ENCODE measurements at places on chromosomes 11 and 22.

DNA sequence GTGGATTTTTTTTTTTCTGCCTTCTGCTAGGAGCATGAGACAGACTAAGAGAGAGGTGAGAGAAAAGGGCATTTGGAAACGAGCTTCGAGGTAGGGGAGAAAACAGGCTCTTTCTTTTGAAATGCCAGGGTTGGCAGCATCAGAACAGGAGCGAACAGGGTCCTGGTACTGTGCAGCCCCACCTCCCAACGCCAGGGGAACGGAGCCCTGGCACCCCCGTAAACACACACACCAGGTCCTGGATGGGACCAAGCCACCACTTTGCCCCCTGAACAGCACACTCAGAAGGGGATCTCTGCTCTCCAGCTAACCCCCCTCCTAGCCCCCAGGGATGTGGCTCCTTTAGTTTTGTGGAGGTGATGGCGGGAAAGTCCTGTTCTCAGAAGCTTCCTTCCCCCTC lies 127.1 kb downstream of the CTTN start:
- DNase-seq: no peak

DNA sequence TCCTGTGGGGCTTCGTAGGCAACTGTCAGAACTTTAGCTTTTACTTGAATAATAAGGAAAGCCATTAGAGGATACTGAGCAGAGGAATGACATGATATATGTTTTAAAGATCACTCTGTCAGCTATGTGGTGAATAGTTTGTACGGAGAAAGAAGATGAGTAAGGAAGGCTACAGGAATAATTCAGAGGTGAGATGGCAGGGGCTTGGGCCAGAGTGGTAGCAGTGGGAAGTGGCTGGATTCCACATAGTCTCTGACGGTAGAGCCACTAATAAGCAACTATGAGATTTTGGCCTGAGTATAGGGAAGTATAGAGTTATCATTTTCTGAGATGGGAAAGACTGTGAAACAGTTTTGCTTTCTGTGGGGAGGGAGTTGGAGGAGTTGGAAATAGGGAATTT lies 93.9 kb upstream of the MTMR2 start:
- no peak for DNase-seq

GRCh38 chr11:121928597-121929580 lies 187.1 kb downstream of the BLID start:
- no peak for DNase-seq

DNA sequence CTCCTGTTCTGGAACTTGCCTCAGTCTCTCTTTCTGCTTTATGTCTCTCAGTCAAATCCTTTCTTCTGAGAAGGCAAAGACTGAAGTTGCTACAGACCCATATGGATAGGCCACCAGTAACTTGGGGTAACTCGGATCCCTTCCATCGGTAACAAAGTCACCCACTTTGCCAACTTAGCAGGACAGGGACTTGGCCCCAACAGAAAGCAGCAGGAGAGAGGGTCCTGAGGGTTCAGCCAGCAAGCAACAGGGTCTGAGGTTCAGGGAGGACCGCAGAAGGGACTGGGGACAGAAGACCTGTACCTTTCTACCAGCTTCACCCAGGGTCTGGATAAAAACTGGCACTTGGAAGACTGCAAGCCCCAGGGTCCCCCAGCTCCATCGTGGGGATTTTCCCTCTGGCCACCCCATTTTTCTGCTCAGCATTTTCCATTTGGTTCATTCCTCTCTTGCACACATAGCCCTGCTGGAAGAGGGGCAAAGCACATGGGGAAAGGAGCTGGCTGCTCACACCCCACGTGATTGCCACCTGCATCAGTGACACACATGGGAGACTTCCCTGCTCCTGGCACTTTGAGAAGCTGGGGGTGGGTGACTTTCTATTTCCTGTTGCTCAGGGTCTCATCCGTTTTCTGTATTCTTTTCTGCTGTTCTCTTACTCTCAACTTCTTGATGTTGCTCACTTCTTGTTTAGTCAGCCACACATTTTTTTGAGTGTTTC lies 34.6 kb upstream of the GNAZ start:
- DNase-seq: no peak

- DNase-seq: no peak
These were observed 10.8 kb upstream of the CD81 start for GRCh38 chr11:2366276-2366675.

- peak; percentile 13 for DNase-seq
These were observed 845 bp downstream of the MPPED2 start for GRCh38 chr11:30585125-30585891.

- no peak for DNase-seq
These were observed 26.8 kb downstream of the DIXDC1 start for GRCh38 chr11:111963931-111964340.

DNA sequence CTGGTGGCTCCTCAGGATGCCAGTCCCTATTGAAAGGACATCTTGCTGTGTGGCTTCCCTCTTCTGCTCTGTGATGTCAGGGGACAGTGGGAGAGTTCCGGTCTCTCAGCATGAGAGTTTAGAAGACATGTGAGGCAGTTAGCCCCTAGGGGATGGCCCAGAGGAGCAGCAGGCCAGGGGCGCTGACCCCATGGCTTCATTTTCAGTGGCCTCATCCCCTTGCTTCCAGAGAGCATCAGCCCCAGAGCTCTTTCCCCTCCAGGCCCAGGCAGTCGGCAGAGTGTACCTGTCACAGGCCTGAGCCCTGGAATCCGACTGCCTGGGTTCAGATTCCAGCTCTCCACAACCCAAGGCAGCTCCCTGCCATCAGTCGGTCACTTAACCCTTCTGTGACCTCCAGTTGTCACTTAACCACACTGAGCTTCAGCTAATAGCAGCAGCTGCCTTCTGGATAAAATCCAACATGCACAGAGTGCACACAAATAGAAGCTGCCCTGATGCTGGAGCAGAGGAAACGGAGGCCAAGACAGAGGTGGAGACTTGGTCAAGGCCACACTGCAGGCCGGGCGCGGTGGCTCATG lies 14.1 kb upstream of the LRRC10B start:
- no peak for DNase-seq

GRCh38 chr22:43274595-43275240 lies 68.5 kb downstream of the SCUBE1 start:
- no peak for DNase-seq

DNA sequence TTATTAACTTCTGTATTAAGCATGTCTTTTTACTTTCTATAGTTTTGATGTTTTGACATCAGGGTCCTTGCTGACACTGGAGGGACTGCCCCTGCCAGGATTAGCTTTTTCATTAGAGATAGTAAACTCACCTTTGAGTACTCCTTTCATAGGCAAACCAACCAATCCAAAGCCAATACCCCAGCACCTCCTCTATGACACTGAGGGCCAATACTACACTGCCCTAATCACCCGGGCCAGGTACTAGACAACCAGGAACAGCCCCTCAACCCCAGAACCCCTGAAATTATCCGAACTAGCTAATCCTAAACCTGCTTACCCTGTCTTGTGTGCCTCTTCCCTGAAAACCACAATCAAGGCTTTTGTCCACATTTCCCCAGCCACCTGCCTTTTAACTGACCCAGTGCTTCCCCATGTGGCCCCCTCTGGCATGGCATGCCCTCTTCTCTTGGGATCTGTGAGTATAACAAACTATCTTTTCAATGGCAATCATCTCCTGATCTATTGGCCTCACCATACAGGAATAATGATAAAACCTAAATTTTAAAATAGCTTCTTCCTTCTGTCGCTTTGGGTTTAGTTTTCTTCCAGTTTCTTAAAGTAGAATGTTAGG lies 31.2 kb downstream of the RAB6A start:
- peak; percentile 56 for DNase-seq

GRCh38 chr22:48890693-48891554 lies 936.7 kb downstream of the BRD1 start:
- DNase-seq: no peak

GRCh38 chr11:29495676-29496075 lies 521.2 kb downstream of the KCNA4 start:
- DNase-seq: no peak

DNA sequence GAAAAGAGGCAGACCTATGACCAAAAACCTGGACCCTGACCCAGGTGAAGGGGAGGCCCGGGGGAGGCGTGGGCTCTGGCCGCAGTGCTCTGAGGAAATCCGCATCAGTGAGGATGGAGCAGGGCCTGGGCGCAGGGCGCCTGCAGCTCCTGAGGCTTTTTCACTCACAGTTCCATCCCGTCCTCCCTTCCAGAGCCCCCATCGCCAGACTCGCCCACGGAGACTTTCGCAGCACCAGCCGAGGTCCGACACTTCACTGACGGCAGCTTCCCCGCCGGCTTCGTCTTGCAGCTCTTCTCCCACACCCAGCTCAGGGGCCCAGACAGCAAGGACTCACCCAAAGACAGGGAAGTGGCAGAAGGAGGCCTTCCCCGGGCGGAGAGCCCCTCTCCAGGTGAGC lies 5.4 kb downstream of the SPINDOC start:
- DNase-seq: no peak

DNA sequence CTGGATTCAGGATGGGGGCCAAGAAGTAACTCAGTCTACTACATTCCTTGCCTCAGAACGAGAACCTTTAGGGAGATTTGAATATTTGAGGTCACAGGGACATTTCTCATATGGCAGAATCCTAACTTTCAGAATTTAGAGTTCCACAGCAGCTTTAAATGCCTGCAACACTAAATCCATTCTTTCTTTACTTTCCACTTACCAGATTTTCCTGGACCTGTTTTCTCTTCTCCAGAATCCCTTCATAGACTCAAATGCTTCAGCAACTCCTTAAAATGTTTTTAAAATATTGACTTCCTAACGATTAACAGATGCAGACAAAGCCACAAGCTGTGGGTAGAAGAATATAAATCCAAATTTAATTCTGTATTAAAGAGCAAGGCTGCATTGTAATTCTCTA lies 63.1 kb downstream of the PRSS23 start:
- no peak for DNase-seq

DNA sequence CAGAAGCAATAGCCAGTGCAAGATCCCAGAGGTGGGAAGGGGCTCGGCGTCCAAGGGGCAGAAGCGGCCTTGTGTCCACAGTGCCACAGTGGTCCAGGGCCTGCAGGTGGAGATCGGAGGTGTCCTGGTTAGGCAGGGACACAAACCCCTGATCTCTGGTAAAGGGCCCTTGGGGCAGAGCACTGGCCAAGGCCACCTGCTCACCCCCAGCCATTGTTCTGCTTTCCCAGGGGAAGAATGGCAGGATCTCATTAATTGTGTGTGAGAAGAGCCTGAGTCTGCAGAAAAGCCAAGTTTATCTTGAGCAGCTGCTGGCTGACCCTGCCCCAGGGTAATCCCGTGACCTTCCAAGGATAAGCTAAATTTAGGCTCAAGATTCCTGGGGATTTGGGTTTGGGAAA lies 3.1 kb upstream of the CLDN5 start:
- DNase-seq: no peak

DNA sequence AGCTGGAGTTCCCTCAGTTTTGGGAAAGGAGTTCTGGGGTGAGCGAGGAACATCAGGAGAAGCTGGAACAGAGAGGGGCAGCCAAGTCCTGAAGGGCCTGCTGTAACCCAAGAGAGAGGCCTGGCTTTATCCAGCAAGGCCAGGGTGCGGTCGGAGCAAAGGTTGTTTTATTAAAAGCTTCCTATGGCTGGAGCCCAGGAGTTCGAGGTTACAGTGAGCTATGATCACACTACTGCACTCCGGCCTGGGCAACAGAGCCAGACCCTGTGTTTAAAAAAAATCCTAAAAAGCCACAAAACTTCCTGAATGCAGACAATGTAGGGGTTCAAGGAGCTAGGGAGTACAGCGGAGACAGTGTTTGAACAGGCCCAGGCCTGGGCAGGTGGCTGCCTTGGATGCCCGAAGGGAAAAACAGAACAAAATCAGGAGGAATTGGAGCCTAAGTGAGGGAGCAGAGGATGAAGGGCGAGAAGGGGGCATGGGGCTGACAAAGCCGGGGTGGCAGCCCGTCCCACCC lies 22.2 kb upstream of the MALAT1 start:
- DNase-seq: no peak

DNA sequence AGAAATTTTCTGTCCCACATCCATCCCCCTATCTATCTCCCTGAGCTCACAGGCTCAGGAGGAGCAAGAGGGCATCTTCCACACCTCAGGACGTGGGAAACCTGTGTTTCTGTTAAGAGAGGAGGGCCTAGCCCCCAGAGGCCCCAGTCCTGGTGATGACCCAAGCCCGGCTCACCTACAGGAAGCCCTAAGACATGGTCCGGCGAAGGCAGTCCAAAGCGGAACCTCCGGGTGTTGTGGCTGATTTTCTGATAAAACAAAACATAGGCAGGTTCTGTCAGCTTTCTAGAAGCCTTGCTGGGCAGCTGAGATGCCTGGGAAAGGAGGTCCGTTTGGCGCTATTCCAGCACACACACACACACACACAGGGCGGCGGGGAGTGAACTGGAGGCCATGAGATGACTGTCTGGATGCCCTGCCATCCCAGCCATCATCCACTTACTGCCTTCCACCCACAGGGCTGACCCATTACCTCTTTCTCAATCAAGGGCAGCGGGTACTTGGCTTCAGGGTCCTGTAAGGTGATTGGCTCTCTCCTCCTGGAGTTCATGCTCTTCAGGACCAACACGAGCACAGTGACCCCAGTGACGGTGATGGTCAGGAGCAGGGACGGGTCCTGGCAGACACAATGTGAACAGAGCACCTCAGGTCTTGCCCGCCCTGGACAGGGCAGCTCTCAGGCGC lies 882 bp downstream of the CYB5R2 start:
- DNase-seq: no peak

- DNase-seq: peak; percentile 68
These were observed 11.1 kb upstream of the PHLDA2 start for GRCh38 chr11:2940147-2940920.

GRCh38 chr11:107041088-107041444 lies 22.8 kb upstream of the GUCY1A2 start:
- DNase-seq: no peak

DNA sequence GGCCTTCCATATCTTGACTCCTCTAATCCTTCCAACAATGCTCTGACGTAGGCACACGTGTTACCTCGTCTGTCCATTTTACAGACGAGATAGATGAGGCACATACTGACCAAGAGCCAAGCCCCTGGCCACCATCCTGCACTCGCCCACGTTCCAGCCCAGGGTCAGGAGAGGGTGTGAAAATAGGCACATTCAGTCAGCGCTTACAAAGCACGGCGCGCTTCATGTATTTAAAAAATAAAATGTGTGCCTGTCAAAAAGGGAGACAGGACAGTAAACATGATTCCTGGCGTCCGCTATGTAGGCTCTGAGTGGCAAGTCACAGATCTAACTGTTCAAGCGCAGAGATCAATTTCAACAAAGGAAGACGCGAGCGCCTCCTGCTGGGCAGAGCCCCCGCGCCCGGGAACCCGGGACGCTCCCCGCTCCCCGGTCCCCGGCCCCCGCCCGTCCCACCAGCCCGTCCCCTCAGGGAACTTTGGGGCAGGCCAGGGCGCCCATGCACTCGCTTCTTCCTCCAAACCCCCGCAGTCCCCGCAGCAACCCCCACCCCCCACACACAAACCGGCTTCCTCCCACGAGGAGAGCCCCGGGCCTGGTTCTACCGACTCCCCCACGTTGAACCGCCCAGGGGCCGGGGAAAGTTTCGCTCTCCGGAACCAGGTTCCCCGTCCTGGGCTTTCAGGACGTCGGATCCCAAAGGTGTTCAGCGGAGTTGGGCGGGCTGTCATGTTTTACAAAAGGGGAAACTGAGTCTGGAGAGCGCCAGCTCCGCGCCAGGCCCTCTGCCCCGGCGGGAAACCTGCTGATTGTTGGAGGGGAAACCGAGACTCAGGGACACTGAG lies 10.4 kb upstream of the C1QTNF6 start:
- peak; percentile 93 for DNase-seq

GRCh38 chr11:113722221-113722620 lies 16.1 kb upstream of the TMPRSS5 start:
- no peak for DNase-seq

- DNase-seq: no peak
These were observed 123.2 kb downstream of the KCNQ1OT1 start for GRCh38 chr11:2576549-2576948.

GRCh38 chr11:123575441-123575840 lies 79.0 kb downstream of the SCN3B start:
- DNase-seq: no peak
